Suppressor macrophage treated with lipopolysaccharide for 4 hours (primary cell): ENCODE measurements at places on chromosomes 1 and 21.

DNA sequence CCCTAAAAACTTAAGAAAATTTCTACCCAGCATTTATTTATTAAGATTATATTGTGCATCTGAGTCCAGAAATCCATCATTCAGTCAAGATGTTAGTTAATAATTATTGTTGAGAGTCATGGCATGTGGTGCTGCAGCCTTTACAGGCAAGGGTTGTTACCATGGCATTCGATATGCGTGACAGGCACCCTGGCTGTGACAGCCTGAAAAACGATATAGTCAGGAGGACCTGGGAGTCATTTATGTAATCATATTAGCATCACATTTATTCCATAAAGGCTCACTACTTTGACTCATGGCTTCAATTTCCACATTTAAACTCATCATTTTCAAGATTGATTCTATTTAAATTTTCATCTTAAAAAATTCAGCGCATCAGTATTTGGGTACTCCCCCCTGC is 68.0 kb downstream of the CACHD1 start:
- no peak for DNase-seq

GRCh38 chr1:244952280-244952933 is 88.1 kb upstream of the HNRNPU start:
- no peak for DNase-seq

- no peak for DNase-seq
Observed at GRCh38 chr1:234996245-234996757, 132.3 kb downstream of the TOMM20 start.

DNA sequence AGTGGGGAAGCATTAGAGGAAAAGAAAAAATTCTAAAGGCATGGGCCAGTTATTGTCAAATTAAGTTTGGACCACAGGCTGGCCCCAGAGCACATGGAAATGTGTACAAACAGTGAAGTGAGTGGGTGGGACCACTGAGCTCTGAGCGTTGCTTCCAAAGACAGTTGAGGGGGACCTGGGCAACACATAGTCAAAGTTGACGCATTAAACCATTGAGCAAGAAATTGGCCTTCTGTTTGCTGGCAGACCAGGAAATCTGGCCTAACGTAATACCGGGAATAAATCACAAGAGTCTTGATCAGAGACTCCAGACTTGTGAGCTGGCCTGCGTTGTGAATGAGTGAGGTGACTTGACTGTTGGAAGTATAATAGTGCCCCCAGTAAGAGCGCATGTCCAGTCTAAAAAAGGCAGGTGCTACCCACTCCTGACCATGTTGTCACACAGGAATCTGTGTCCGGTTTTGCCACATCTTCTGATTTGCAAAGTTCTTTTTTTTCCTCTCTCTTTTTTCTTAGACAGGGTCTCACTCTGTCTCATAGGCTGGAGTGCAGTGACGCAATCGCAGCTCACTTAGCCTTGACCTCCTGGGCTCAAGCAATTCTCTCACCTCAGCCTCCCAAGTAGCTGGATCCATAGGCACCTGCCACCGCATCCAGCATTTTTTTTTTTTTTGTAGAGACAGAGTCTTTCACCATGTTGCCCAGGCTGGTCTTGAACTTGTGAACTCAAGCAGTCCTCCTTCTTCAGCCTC is 10.7 kb downstream of the EPHB2 start:
- DNase-seq, result no peak

- DNase-seq, result no peak
Observed at GRCh38 chr21:23982546-23982945, 1624.7 kb downstream of the MRPL39 start.

- DNase-seq, result no peak
Observed at GRCh38 chr21:40680311-40680710, 166.6 kb downstream of the DSCAM start.

DNA sequence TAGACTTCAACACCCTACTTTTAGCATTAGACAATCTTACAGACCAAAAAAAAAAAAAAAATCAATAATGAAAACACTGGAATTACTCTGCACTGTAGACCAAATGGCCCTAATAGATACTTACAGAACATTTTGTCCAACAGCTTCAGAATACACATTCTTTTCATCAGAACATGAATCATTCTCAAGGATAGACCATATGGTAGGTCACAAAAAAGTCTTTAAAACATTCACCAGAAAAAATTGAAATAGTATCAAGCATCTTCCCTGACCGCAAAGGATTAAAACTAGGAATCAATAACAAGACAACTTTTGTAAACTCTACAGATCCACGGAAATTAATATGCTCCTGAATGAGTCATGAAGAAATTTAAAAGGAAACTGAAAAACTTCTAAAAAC is 22.5 kb downstream of the ZNF670 start:
- no peak for DNase-seq

- no peak for DNase-seq
Observed at GRCh38 chr21:42892582-42892930, 553 bp upstream of the NDUFV3 start.

DNA sequence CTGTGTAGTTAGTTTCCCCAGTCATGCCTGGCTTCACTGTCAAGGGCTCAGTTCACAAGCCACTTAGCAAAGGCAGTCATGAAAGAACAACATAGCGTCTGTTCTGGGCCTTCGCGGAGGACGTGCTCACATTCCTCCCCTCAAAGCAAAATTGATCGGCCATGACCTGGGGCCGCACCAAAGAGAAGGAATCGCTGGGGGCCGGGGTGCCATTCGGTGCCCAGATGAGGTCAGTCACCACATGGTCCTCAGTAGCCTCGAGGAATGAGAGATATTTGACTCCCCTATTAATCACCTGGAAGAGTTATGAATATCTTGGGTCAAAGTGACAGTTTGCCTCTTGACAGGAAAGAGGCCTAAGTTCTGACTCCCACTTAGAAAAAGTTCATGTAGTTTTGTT is 251.1 kb upstream of the JUN start:
- DNase-seq, result no peak

DNA sequence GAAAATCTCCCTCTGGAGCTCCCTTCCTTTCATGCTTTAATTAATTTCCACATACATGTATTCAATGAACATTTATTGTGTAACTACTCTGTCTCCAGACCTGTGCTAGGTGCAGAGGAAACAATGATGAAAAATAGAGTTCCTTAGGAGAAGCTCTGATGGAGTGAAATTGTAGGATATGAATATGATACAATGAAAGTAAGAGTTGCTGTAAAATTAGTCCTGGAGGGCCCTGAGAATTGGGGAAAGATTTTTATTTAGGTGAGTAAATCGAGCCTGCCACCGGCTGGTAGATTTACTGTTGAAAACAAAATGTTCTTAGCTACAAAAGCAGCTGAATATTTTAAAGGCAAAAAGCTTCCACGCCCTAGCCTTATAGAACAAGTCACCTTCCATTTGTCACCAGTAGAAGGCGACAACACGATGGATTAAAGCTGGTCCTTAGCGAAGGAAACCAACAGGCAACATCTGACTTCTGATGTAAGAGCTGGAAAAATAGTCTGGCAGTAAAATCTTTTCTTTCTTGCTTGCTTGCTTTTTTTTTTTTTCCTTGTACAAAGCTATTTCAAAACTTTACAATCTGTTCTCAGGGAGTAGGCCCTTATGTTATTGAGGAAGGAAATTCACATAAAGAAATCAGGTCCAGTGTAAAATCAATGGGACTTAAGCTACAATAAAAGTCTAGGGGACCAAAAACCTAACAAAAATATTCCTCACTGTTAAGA is 82.0 kb upstream of the ROR1 start:
- DNase-seq, result peak; percentile 73

DNA sequence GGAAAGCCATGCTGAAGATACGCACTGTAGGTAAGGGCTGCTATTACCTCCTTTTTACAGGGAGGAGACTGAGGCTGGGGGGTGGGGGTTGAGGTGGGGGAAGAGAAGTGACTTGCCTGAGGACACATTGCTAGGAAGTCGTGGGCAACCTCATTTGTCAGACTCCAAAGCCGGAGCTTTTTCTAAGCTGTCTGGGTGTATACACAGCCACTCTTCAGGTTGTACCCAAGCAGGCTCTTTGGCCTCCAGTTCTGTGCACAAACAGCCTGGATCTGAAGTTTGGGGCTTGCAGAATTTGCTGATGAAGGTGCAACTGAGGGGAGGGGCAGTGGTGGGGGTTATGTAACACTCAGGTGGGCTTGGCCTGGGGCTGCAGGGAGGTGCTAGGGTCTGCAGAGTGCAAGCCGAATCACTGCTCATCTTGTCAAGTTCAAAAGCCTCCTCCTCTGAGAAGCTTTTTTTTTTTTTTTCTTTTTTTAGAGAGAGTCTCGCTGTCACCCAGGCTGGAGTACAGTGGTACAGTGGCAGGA is 16.9 kb downstream of the TINAGL1 start:
- no peak for DNase-seq

GRCh38 chr1:163459539-163459938 is 137.8 kb downstream of the NUF2 start:
- no peak for DNase-seq

- peak; percentile 78 for DNase-seq
Observed at GRCh38 chr1:192573499-192573898, 2.1 kb upstream of the RGS1 start.

DNA sequence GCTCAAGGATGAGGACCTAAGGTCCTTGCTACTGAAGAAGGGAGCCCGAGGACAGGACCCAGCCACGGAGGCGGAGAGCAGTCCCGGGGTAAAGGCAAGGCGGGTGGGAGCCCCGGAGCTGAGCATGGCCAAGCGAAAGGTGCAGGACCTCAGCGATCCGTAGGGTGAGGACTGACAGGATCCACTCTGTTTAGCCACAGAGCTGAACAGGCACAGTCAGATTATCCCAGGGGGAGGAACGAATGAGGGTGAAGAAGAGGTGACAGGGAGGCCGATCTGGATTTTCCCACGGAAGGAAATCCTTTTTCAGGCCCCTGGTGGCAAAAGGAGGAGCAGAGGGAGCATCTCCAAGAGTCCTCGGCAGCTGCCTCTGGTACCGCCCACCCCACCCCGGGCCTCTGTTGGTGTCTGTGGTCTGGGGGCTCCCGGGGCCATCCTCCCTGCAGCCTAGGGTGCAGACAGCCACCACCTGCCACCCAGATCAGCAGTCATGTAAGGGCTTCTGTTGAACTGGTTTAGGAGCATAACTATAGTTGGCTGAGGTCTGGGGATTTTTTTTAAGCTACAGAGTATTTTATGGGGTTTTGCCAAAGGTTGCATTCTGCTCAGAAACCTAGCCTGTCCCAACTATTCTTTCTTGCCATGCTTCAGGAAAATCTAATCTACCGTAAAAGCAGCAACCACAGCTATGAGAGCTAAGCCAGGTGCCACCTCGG is 32.3 kb upstream of the LBR start:
- no peak for DNase-seq

DNA sequence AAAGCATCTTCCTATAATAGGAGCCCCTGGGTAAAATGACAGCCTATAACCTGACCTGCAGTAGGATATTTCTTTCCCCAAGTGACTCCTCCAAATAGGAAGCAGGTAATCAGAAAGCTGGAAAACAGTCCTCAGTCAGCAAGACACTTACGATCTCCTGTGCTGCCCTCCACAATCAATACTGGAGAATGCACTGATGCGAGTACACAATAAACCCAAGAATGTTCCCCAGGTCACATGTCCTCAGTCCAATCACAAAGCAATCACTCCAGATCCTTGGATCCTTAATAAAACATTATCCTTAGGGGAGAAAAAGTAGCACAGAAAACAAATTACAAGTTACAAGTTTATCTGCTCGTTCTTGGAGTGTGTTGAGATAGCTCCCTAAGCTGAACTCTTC is 233.1 kb downstream of the SLC45A1 start:
- no peak for DNase-seq

DNA sequence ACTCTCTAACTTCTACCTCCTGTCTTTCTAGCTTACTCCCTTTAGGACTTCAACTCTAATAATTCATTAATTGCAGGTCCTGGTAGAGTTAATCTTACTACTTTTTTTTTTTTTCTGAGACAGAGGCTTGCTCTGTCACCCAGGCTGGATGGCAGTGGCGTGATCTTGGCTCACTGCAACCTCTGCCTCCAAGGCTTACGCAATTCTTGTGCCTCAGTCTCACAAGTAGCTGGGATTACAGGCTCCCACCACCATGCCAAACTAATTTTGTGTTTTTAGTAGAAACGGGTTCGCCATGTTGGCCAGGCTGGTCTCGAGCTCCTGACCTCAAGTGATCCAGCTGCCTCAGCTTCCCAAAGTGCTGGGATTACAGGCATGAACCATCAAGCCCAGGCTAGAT is 15.7 kb downstream of the BTBD8 start:
- peak; percentile 54 for DNase-seq

GRCh38 chr1:102241431-102242338 is 245.0 kb upstream of the OLFM3 start:
- DNase-seq, result no peak

GRCh38 chr1:67759692-67760029 is 73.6 kb downstream of the GNG12 start:
- DNase-seq, result no peak

- DNase-seq, result no peak
Observed at GRCh38 chr1:245609354-245610150, 454.8 kb downstream of the KIF26B start.

DNA sequence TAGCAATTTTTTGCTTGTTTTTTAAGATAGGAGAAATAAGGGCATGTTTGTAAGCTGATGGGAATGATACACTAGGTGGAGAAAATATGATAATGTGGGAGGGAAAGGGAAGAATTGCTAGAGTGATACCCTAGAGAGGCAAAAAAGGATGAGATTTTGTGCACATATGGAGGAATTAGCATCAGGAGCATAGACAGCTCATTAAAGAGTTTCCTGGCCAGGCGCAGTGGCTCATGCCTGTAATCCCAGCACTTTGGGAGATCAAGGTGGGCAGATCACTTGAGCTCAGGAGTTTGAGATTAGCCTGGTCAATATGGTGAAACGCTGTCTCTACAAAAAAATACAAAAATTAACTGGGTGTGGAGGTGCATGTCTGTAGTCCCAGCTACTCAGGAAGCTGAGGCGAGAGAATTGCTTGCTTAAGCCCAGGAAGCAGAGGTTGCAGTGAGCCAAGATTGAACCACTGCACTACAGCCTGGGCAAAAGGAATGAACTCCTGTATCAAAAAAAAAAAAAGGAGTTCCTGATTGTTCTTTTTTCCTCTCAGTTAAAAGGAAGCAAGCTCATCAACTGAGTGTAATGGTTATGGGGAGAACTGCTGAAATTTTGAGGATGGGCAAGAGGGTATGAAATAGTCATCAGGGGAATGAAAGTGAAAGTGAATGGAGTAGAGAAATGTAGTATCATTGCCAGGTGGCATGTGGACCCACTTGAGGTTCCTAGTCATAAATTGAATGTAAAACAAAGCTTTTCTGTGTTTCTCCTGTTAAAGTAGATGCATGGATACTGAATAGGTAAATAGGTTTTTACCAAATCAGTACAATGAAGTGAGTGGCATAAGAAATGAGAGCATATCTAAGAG is 35.5 kb downstream of the SH3GLB1 start:
- DNase-seq, result peak; percentile 39

- DNase-seq, result no peak
Observed at GRCh38 chr1:240020871-240021270, 70.8 kb upstream of the FMN2 start.

DNA sequence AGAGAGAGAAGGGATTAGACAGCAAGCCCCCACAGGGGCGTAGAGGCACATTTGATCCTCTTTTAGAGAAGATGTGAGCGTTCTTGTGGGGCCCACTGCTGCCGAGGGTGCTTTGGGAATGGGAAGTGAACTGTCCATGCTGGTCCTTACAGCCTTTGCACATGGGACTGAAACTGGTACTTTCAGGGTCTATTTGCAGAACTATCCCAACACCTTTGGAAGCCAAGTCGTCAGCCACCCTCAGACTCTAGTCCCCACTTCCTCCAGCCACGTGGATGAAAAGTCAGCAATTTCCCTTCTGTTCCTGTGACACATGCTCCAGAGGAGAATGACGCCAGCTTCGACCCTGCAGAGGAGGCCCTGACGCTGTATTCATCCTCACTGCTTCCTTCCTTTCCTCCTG is 2.6 kb upstream of the RAB7B start:
- peak; percentile 94 for DNase-seq

GRCh38 chr1:12285496-12286143 is 55.8 kb downstream of the VPS13D start:
- no peak for DNase-seq
